Natural killer cell treated with Interleukin-12 subunit alpha and Interleukin-12 subunit beta and Interleukin-15 and Interleukin-18, amount 100 ng/mL, for 72 hours (primary cell): ENCODE measurements at places on chromosomes 6 and 20. TPM values are rescaled to one million over a fixed set of nuclear protein-coding genes. Genes with fewer than 3 reads are reported as not detected.

GRCh38 chr6:107737397-107737793, 86.7 kb downstream of the SCML4 start:
- no peak for DNase-seq
- no peaks in the 10 kb centered on the region for H3K27me3 ChIP-seq

DNA sequence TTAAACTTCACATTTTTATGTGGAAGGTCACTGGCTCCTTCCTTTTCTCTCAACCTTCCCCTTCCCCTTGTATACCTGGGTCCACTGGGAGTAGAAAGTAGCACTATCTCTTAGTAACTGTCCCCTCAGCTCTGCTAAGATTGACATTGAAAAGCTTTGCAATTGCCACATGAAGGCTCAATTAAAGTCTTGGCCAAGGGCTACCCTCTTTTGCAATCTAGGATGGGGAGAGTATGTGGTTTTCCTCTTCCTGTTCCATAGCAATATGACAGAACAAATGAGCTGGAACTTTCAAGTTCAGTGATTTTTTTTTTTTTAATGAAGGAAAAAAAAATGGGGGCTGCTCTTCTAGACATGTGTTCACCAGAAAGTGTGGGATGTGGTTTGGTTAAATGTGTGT, 37.1 kb downstream of the PROKR2 start:
- H3K27ac ChIP-seq = no peak overlapping the region
- no peak for DNase-seq
- H3K27me3 ChIP-seq = peaks cover 28% of the 10 kb centered on the region
- H3K4me3 ChIP-seq = no peak overlapping the region
- no peaks in the 10 kb centered on the region for H3K4me1 ChIP-seq

GRCh38 chr6:13614126-13614925, 809 bp upstream of the NOL7 start:
- no peak for DNase-seq
- peak overlapping the region; percentile 96 for H3K27ac ChIP-seq
- H3K4me1 ChIP-seq = peaks cover 44% of the 10 kb centered on the region

DNA sequence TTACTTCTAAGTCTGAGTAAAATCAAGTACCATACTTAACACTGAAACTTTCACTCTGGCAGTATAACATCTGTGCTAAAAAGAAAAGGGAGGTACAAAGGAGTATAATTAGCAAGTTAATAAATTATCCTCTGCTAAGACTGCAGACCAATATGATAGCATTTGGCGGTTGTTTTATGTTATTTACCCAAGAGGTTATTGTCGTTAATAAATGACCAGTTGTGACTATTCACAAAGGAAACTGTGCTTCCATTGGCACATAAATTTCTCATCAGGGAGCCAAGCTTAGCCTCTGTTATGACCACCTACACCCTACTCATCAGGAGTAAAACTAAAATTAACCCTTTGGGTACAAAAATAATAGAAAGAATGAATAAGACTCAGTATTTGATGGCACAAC, 86.5 kb downstream of the CRYBG1 start:
- no peaks in the 10 kb centered on the region for H3K36me3 ChIP-seq
- no peak overlapping the region for H3K27ac ChIP-seq
- no peak for DNase-seq
- H3K4me1 ChIP-seq = peaks cover 20% of the 10 kb centered on the region
- H3K27me3 ChIP-seq = peaks cover 7% of the 10 kb centered on the region
- no peak overlapping the region for H3K4me3 ChIP-seq

DNA sequence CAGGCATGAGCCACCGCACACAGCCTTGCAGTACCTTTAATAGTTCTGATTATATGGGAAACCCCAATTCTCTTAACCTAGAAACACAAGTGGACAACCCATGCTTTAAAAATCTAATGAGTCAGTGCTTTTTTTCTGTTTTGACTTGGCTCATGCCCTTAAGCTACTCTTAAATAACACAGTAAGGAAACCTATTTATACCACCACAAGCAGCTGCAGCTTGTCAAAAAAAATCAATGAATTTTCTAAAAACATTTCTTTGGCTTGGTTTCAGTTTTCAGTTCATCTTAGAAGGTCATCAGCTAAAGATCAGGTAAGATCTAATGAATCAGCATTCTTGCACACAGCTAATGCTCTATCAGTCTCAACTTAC, 124.1 kb upstream of the DST start:
- no peaks in the 10 kb centered on the region for H3K27me3 ChIP-seq
- H3K27ac ChIP-seq = no peak overlapping the region
- H3K4me3 ChIP-seq = no peak overlapping the region

DNA sequence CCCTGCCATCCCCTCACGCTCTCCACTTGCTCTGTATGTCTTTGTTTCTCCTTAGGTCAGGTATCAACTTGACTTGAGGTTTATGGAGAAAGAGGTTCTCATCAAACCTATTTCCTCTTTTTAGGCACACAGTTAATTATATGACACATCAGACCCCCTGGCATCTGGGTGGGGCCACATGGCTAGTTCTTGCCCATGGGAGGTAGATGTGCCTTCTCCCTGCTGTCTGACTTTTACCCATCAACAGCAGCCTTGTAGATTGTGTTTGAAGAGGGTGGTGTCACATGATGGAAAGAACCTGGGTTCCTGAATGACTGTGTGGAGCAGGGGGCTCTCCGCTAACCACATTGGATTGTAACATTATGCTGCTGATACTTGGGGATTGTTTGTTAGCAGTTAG, 7.2 kb upstream of the UQCC2 start:
- H3K27me3 ChIP-seq = peaks cover 16% of the 10 kb centered on the region
- H3K4me3 ChIP-seq = no peak overlapping the region
- H3K4me1 ChIP-seq = no peaks in the 10 kb centered on the region
- no peaks in the 10 kb centered on the region for H3K36me3 ChIP-seq
- H3K27ac ChIP-seq = no peak overlapping the region

SOBP gene
- total RNA-seq = 0.84 TPM

SEC23B gene
- total RNA-seq = 123 TPM

LAMP5 gene
- not detected for total RNA-seq
